Retina (tissue), 1 donor: ENCODE measurements at places on chromosomes 5 and 9.

DNA sequence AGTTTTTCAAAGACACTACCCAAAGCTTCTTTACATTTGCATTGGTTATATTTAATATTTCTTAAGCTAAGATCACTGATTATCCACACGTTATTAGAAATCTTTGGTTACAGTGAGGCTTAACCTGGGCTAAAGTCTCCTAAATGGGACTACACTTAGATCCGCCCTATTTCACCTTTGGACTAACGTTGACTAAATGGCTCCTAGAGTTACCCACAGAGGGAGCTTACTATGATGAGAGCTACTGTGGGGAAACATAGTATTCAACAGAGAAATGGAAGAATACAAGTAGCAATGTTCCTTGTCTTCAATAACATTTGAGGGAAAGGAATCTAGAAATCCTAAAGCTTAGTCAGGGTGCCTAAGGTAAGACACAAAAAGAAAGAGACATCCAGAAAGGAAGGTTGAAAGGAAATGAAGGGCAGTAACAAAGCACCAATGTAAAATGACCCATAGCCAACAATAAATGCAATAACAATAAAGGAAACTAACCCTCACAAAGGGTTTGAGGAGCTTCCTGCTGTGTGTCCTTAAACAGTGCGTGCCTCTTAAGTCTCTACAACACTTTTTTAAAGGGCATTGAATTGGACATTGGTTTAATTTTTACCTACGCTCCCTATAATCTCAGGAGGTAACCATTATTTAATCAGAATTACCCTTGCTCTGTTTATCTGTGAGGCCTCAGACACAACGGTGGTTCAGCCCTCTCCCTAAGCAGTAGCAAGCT, 217.1 kb downstream of the PJA2 start:
- DNase-seq: no peak

GRCh38 chr9:70761139-70761670, 346.7 kb upstream of the KLF9 start:
- no peak for DNase-seq

- DNase-seq: no peak
Measured at GRCh38 chr5:75020016-75020656, 32.2 kb downstream of the GCNT4 start.

DNA sequence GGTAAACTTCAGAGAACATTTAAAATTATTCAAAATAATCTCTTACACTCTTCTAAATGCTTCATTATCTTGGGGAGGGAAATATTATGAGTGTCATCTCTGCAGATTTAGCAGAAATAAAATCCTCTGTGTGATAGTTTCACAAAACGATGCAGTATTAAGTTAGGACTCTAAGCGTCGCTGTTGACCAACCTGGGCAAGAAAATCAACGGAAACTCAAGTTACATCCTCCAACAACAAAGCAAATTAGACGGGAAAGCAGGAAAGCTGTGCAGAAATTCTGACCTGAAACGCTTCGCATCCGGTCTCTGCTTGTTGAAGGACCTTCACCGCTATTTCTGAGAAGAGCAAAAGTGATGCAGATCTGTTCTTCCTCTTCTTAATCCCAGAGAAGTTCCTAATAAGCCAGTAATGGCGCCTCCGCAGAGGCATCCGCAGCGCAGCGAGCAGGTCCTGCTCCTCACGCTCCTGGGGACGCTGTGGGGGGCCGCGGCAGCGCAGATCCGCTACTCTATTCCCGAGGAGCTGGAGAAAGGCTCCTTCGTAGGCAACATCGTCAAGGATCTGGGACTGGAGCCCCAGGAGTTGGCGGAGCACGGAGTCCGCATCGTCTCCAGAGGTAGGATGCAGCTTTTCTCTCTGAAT, at the start of gene PCDHGA6:
Gene PCDHGA6 (plus strand): TSS at position 219 of the 645 bp plus-strand sequence. CDS start 193 bp downstream, at position 412.
- DNase-seq: peak; percentile 36

- no peak for DNase-seq
Measured at GRCh38 chr5:115751176-115751575, 65.3 kb downstream of the CDO1 start.

GRCh38 chr5:110841137-110841536, 102.3 kb downstream of the SLC25A46 start:
- no peak for DNase-seq

- DNase-seq: no peak
Measured at GRCh38 chr5:169024421-169024820, 276.5 kb downstream of the SLIT3 start.

GRCh38 chr9:19137282-19137681, 10.0 kb upstream of the PLIN2 start:
- no peak for DNase-seq

DNA sequence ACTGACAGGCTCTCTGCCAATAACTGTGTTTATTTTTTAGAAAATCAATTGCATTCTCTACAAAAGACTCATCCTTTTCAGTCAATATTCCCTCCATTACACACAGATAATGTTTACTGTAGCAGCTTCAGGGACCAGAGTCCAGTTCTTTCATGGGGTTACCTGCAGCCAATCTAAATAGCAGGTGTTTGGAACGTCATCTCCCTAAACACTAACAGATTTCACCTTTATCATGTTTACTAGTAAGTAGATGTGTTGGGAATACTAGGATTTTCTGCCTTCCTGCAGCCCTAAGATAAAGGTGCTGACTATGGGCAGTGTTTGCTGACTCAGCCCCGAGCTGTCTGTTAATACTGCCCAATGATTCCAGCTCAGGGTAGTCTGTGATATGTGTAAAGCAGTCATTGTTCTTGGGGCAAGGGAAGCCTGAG, 447.0 kb downstream of the KIF4B start:
- no peak for DNase-seq
